Renal cortex interstitium (tissue), 15 donors: ENCODE measurements at places on chromosomes 2 and 18. TPM values are rescaled to one million over a fixed set of nuclear protein-coding genes. Genes with fewer than 3 reads are reported as not detected.

Gene BOD1L2
- polyA plus RNA-seq: not detected

Gene GCG
- polyA plus RNA-seq: not detected

Gene OTOS
- polyA plus RNA-seq: 0.43 TPM

Gene PLB1
- 1.4 TPM for polyA plus RNA-seq

Gene TMEM247
- not detected for polyA plus RNA-seq

Gene HOXD13
- polyA plus RNA-seq: 0.22 TPM

Gene SRD5A2
- polyA plus RNA-seq: 0.10 TPM

Gene ADD2
- polyA plus RNA-seq: 8.3 TPM

Gene PPP1R1C
- polyA plus RNA-seq: 2.7 TPM

- no peak for DNase-seq
Measured at GRCh38 chr2:171550613-171551012, 28.3 kb downstream of the CYBRD1 start.

- no peak for DNase-seq
Measured at GRCh38 chr18:3458378-3458777, 8.4 kb downstream of the TGIF1 start.

- DNase-seq: no peak
Measured at GRCh38 chr2:84816426-84817026, 64.4 kb downstream of the TRABD2A start.

DNA sequence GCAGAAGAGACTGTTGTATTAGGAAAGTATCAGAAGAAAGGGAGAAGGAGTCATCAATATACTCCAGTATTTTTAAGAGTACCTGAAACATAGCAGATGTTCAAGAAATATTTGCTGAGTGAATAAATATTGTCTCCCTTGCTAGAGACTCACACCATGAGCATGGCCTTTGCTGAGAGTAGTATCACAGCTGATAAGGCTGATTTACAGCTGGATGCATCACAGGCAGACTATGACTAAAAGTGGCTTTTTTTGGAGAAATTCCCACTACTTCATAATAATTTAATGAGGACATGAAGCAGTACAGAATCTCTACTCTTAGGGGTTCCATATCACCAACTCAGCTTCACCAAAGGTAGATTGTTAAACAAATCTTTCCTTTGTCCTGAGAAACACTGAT, 373.3 kb downstream of the RBM43 start:
- DNase-seq: no peak

DNA sequence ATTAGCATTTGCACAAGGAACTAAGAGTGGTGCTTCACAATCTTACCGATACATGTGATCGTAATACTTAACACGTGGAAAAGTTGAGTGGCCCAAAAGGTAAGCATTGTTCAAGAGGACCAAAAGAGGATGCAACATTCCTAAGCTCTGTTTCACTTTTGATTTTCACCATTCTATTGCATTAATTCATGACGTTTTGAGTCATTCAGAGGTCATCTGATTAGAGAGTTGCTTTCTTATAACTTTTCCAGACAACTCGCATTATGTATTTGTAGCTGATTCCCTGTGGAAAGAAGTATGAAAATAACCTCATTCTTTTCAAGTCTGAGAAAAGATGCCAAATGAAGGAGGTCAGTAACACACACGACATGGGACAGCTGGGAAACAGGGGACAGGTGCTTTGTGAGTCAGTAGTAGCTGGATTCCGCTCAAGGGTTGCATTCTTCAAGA, 344.4 kb downstream of the RND3 start:
- no peak for DNase-seq

DNA sequence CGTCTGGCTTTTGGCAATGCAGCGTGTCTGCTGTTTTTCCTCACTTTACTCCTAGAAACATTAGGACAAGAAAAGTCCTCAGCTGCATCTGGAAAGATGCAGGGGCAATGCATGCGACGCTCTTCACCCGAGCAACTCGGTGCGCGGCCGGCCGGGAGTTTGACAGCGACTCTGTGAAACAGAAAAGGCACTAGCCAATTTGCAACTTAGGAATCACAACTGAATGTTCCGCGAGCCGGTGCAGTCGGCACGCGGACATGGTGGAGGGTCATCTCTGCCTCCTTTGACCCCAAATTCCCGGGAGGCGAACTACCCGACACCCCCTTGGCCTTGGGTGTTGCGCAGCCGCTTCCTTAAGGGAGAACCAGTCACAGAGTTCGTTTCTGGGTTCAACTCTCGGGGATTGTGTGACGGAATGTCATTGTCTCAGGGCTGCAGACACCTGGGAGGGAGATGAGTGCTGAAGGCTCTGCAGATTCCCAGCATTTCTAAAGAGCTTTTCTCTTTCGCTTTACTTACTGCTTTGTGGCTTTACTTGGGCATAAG, 9.8 kb downstream of the NR4A2 start:
- DNase-seq: no peak

DNA sequence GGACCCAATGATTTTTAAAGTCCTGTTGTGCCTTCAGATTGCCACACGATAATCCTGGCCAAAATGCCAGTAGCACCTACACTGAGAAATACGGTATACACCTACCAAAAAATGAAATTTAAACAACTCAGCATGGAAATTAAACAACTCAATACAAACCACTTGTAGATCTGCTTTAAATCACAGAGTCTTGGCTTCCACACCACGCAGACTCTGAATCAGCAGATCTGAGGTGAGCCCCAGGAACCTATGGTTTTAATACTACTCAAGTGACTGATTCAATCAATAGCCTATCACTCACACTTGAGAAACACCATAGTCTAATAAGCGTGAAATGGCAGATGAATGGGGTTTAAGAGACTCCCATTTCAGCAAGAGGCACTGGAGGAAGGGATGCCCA, 46.9 kb downstream of the MAP4K3 start:
- no peak for DNase-seq

DNA sequence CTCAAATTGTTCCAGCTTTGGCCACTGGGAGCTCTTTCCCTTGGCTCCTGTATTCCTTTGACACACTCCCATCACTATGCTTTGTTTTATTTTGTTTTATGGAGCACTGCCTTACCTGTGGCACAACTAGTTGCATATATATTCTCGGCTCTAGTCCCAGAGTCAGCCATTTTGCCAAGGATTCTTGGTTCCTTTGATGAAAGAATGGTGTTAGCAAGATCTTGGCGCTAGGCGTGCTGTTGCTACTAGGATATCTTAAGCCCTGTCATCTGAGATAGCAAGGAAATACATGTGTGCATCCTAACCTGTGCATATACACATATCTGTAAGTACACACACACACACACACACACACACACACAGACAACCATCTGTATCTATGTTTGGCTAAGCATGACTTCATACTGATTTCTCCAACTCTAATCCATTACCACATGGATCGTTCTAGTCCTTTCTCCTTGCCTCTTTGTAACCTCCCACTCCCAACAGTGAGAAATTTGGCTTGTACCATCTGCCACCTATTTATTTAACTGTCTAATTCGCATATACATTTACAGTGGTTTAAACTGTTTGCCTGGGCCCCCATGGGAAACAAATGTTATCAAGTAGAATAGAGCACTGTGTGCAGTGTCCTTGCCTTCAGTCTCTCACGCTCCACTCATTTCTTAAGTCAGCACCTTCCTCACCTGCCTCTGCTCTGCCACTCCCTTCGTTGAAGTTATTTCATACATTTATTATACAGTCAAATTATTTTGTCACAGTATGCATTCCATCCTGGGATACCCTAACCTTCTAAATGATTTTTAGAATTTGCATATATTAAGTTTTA, 137.5 kb upstream of the MAP3K20 start:
- no peak for DNase-seq

DNA sequence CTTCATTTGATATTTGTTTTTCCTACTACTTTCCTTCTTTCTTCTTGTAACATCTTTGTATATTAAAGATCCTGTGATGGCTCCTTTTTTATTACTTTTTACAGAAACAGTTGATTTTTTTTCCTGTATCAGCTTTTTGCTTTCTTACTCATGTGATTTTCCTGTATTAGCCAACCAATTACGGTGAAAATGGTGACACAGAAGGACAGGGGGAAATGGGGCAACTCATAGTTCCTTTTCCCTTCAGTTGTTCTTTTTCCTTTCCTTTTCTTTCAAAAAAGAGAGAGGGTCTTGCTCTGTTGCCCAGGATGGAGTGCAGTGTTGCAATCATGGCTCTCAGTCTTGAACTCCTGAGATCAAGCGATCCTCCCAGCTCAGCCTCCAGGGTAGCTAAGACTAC, 117.8 kb downstream of the ATL2 start:
- DNase-seq: no peak

- DNase-seq: no peak
Measured at GRCh38 chr2:71595569-71595968, 142.2 kb downstream of the DYSF start.

- no peak for DNase-seq
Measured at GRCh38 chr2:42752314-42752713, 11.6 kb downstream of the OXER1 start.

DNA sequence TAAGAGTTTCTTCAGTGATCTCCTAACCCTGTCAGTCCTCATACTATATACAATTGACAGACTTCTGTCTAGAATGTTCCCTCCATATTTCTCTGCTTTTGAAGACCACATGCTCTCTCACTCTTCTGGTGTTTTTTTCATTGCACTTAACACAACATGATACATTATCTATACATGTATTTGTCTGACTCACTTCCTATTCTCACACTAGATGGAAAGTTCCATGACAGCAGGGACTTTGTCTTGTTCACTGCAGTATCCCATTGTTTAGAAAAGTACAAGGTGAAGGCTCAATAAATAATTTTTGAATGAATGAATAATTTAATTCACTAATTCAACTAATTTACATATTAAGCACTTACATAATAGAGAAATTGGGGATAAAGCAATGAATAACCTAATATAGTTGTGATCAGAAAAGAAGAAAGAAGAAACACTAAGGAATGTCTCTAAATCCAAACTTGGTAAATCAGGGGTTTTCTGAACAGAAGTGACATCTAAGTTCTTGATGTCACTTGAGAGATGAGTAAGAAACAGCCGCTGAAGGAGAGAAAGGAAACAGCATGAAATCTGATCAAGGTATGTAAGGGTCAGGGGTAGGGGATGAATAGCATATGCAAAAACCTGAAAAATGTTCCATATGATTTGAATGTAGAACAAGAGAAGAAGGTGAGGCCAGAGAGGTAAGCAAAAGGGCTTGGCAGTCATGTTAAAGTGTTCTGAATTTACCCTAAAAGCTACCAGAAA, 42.4 kb downstream of the MBD2 start:
- no peak for DNase-seq

GRCh38 chr2:227007940-227008339, 156.1 kb downstream of the COL4A4 start:
- no peak for DNase-seq

DNA sequence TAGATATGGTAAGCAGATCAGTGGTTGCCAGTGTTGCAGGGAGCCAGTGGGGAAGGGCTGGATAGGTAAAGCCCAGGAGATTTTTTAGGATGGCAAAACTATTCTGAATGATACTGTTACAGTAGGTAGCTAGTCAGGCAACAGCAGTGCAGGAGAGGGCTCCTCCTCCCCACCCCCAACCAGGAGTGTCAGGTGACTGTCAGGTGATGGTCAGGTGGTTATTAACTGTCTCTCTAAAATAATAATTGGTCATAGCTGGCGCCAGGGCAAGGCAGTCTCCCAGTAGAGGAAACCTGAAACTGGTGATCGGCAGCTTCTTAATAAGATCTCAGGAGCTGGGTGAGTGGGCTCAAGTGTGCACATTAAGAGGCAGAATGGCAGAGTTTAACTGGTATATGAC, 201.6 kb upstream of the PARD3B start:
- DNase-seq: no peak

GRCh38 chr2:109318150-109318948, 189.3 kb downstream of the SH3RF3 start:
- peak; percentile 70 for DNase-seq

DNA sequence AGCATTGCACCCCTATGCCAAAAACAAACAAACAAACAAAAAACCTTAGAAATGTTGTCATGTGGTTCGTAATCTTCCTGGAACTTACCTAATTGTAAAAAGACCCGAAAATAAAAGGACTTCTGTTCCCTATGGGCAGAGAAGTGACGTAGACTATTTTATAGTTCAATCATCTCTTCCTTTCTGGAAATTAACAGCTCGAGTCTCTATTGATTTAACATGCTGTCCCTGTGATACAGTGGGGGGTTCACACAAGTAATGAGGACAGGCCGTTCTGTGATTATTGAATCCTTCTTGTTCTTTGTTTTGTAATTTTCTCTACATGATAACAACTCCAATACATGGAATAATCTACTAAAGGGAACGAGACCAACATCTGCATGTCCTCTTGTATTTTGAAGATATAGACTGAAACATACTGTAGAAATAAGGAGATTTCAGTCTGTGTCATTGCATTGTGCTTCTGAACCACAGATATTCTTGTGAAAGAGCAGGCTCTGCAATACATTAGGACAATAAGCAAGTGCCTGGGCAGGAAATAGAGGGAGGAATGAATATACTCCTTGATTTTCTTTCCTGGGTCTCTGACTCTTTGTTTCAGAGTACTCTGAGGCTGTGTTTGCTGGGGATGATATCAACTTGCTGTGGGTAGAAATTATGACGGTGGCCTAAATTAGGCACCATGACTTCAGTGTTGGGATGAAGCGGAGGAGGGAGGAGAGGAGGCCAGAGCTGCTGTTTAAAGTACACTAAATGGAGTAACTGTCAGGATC, 65.7 kb upstream of the PPM1B start:
- no peak for DNase-seq

DNA sequence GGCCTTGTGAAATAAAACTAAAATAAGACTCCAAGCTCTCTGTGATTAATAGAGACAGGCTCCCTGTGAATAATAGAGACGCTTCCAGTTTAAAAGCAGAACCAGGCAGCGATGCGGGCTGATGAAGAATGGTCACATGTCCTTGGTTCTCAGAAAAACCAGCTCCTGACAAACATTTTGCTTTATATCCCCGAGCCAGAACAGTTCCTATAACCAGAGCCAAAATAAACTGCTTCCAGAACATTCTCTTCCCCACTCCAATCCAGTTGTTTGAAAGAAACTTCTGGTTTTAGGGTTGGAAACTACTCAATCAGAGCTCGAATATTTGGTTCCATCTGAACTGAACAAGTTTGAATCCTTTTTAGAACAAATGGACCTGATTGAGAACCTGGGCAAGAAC, 213.7 kb downstream of the TSN start:
- DNase-seq: no peak

- no peak for DNase-seq
Measured at GRCh38 chr2:110708455-110708854, 23.9 kb upstream of the ACOXL start.

GRCh38 chr2:61639721-61640120, 101.6 kb upstream of the XPO1 start:
- DNase-seq: no peak

DNA sequence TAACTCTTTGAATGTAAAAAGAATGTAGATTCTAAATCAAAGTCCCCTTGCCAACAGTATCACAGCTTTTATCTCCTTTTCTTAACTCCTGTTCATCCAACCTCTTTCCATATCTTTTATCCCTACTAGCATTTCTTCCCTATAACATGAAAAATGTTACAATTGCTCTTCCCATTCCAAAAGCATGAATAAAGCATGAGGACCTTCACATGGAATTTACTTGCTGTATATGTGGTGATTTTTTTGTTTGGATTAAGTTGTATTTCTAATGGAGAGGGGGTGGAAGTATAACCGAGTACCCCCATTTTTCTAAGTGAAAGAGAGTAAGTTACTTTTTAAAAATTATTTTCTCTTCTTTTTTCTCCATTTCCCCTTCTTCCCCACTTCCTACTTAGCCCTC, 94.9 kb upstream of the RBBP8 start:
- DNase-seq: no peak
